ENCODE measurements at places on chromosomes 6 and 20.
A peak's percentile ranks its signal among the peaks of the same experiment; 100 is the strongest.

- no peak for DNase-seq
Measured at GRCh38 chr6:56714982-56715456, 72.3 kb upstream of the DST start.

DNA sequence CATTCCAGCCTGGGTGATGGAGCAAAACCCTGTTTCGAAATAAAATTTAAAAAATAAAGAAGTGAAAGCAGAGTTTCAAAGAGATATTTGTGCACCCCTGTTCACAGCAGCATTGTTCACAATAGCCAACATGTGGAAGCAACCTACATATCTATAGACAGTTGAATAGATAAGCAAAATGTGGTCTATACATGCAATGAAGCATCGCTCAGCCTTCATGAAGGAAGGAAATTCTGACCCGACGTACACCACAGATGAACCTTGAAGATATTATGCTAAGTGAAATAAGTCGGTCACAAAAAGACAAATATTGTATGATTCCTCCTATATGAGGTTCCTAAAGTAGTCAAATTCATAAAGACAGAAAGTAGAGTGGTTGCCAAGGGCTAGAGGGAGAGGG is 6.5 kb upstream of the NCOA6 start:
- no peak for DNase-seq

GRCh38 chr6:151374036-151374683 is 17.2 kb downstream of the ZBTB2 start:
- DNase-seq: no peak

- DNase-seq: no peak
Measured at GRCh38 chr6:106128981-106129781, 43.0 kb downstream of the PRDM1 start.

GRCh38 chr20:7248281-7249201 is 481.1 kb downstream of the BMP2 start:
- DNase-seq: no peak

- DNase-seq: peak; percentile 39
Measured at GRCh38 chr20:2301164-2301622, 5.4 kb downstream of the TGM3 start.

GRCh38 chr6:136365776-136366354 is 76.2 kb upstream of the BCLAF1 start:
- DNase-seq: peak; percentile 23

DNA sequence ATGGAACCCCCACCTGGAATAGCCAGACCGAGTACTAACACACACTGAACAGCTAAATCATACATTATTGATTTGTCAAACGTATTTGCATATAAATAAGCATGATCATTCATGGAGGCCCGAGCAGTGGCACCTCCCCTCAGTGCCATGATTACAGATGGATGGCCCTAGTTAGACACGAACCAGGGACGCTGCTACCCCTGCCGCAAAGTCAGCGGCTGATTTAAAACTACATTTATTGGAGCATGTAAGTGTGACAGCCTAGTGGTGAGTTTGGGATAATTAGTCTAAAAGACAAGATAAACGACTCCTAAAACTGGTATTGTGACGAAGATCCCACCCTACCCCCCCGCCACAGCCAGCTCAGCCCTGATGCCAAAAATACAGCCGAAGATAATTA is 159.1 kb upstream of the MAFB start:
- no peak for DNase-seq

- no peak for DNase-seq
Measured at GRCh38 chr6:105934708-105935107, 151.4 kb upstream of the PRDM1 start.

- no peak for DNase-seq
Measured at GRCh38 chr6:139064981-139065665, 36.6 kb downstream of the ABRACL start.

DNA sequence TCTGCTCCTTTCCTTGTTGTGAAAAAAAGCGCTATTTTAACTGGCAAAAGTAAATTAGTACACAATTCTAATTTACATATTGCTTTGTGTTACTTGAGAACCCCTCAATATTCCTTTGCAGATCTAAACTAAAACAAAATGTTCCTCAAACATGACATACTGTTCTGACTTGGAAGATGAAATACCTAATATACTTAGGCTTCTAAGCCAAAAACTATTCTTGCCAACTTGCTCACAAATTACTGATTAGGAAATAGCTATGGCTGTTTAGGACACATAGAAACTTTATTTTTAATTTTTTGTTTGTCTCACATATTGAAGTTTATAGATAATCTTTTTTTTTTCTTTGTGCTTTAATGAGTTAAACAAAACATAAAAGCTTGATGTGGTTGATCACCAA is 542.2 kb downstream of the GRIK2 start:
- no peak for DNase-seq

GRCh38 chr6:15527838-15528617 is 134.8 kb downstream of the DTNBP1 start:
- DNase-seq: no peak

DNA sequence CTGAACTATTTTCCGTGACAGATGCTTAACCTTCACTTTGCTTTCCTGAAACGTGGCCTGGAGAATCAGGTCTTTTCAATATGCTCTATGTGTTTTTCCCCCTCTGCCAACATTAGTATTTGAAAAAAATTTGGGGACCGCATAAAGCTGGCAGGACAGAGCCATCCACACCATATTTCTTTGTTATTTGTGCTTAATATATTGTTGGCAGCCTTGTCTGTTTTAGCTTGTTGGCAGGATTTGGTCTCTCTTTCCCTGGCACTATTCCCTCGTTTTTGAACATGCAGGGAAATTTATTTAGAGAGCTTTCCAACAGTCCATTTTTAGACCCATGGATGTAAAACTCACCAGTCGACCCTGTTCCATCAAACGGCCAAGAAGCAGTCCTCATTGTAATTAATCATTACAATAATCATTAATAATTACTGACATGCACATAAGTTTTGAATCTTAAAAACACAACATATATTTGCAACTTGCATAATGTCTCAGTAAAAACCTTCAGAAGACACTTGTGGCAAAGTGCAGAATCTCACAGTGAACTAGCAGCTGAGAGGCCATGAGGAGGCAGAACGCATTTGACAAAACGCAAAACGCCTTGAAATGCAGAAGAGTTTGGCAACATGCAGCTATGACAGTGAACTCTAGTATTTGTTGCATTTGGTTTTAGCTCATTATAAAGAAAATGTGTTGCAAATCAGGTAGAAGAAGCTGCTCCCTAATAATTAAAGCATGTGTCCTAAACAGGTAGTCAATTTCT is 514.2 kb downstream of the C6orf118 start:
- no peak for DNase-seq

GRCh38 chr6:141123049-141123448 is 1009.7 kb upstream of the GJE1 start:
- DNase-seq: no peak

DNA sequence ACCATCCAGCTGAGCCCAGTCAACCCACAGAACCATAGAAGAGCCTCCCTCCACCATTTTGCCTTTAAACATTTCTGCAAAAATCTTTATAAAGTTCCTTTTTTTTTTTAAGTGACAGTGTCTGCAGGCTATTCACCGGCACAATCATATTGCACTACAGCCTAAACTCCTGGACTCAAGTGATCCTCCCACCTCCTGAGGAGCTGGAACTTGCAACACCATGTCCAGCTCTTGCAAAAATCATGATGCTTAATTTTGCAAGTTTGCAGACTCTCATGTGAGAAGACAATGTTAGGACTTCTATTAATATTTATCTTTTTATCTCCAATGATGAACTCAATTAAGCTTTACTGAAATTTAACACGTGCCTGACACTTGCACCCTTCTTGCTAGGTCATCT is 88.8 kb downstream of the INSM1 start:
- no peak for DNase-seq

- DNase-seq: no peak
Measured at GRCh38 chr6:16575655-16576054, 185.6 kb downstream of the ATXN1 start.

DNA sequence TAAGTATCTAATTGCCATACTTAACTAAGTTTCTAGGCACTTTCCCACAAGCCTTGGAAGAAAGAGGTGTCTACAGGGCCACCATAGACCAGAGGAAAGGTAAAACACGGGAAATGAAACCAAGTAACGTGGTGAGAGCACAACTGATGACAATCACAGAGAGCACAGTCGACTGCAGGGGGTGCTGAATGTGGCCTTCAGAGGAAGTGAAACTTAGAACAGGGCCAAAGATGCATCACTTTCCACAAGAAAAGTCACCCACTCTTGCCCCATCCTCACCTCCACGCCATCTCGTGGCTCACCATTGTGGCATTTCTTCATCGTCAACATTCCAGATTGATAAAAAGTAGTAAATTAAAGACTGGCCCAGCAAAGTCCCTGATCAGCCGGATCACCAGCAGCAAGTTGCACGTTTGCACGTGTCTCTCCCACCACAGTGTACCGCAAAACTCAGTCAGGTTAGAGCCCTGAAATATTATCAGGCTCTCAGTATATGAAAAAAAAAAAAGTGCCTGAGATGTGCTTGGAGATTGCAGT is 31.4 kb downstream of the HIVEP2 start:
- DNase-seq: peak; percentile 76

DNA sequence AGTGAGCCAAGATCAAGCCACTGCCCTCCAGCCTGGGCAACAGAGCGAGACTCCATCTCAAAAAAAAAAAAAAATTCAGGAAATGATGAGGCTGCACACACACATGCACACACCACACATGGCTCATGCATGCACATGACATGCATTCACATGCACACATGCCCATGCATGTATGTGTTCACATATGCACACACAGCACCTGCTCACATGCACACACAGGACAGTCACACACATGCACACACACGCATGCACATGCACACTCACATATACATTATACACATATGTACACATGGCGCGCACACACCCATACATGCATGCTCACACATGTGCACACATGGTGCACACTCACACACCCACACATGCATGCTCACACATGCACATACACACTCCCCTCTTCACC is 22.5 kb downstream of the RIPOR3 start:
- no peak for DNase-seq
